GM12892 (cell line): ENCODE measurements at places on chromosomes 12 and 14.

DNA sequence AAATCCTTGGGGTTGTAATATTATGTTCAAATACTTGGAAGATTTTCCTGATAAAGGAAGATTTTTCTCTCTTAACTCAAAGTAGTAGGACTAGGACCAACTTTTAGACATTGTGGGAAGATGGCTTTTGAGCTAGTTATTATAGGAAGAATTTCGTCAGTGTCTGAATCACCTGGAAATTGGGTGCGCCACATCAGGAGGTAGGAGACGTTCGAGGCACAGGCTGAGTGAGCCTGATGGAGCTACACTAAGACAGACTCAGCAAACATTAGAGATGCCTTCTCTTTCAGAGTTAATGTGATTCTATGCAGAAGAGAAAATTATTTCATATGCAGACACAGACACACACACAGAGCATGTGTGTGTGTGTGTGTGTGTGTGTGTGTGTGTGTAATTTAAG, 84.7 kb downstream of the DERA start:
- DNase-seq, result no peak

GRCh38 chr12:66189486-66189843, 451 bp downstream of the IRAK3 start:
- no peak for DNase-seq

DNA sequence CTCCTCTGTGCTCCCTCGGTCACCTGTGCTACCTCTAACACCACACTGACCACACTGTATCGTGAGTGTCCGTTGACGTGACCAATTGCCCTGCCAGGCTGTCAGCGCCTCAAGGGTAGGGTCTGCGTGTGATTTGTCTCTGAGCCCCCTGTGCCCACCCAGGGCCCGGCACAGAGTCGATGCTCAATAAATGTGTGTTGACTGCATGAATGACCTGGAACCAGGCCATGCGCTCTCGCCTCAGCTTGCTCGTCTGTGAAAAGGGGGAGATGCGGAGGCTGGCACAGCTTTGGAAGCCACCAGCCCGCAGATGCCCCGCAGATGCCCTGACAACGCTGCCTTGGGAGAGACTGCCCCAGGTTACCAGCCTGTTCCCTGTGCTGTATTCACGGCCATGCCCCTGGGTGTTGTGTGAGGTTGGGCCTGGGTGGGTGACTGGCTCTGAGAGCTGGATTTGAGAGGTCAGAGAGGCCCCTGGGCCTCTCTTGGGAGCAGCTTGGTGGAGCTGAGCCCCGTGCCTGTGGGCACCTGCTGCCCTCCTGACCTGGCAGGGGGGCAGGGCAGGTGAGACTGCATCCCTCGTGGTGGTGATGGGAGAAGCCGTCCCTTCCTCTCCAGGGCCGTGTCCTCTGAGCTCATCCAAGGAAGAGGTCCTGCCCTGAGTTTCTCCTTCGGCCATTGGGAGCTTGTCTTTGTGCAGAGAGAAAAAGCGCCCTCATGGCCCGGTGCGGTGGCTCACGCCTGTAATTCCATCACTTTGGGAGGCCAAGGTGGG, 43.2 kb downstream of the CYP46A1 start:
- no peak for DNase-seq

DNA sequence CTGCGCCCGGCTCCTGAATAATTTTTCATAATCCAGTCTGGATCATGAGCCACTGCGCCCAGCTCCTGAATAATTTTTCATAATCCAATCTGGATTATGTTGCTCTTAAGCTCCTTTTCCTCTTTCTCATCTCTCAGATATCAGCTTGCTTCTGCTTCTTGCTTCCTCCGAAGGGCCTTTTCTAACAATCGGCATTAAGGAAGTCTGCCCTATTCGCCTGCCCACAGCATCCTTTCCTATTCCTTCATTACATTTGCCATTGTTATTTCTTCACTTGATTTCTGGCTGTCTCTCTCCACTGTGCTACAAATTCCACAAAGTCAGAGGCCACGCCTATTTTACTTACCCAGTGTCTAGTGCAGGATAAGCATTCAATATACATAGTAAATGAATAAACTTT, 83.5 kb downstream of the TTC7B start:
- no peak for DNase-seq
